ENCODE measurements at places on chromosomes 6 and 20.

- DNase-seq: no peak
Observed at GRCh38 chr6:336159-337114, 44.1 kb downstream of the DUSP22 start.

- DNase-seq: no peak
Observed at GRCh38 chr20:1803061-1803931, 91.9 kb upstream of the SIRPA start.

- DNase-seq: no peak
Observed at GRCh38 chr6:75393806-75394205, 99.8 kb downstream of the FILIP1 start.

- DNase-seq: no peak
Observed at GRCh38 chr6:150749091-150749670, 116.3 kb upstream of the MTHFD1L start.

GRCh38 chr6:36272234-36272633 is 2.4 kb downstream of the PNPLA1 start:
- no peak for DNase-seq

GRCh38 chr20:53595018-53595378 is 1.4 kb upstream of the ZNF217 start:
- DNase-seq: no peak

GRCh38 chr20:34431168-34431567 is 68.1 kb downstream of the ITCH start:
- DNase-seq: no peak

DNA sequence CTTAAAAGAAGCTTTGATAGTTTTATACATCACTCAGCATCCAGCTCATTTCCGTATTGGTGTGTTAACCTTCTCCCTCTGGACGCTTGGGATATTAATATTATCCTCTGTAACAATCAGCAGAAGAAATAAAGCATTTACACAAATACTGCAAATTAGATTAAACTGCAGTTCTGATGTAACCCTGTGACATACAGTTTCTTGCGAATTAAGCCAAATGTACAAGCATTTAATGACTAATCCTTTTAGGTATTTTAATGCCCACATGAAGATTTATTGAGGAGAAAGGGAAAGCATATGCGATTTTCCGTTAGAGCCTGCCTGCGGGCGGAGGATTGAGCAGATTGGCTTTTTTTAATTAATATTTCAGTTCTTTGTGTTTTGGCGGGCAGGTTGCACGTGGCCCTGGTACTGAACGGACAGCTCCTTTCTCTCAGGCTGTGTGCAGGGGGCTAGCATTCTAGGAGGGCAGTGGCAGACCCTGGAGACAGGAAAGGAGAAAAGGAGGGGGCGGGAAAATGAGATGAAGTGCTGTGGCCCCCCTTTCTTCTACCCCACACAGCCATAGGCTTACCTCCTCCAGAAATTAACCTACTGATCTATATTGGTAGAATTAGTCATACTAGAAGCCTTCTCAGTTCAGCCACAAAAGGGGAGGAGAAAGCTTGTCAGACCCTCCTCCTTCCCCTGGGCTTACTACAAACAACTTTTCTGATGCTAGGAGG is 14.1 kb upstream of the TFAP2D start:
- DNase-seq: peak; percentile 51

GRCh38 chr6:136753624-136754023 is 38.7 kb downstream of the MAP3K5 start:
- DNase-seq: no peak

DNA sequence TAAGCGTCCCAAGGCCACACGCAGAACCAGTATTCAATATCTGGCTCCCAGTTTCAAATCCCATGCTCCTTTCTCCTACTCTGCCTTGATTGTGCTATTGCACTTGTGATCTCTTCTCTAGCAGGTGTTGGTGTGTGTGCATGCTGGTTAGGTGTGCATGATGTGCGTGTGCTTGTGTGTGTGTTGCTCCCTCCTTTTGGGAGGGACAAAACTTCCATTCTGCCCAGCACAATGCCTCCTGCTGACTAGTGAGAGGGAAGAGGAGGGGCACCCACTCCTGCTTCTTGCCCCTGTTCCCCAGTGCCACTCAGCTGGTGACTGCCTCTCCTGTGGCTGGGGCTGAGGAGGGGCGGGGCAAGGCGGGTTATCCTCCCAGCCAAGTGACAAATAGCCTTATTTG is 19.7 kb downstream of the CD40 start:
- no peak for DNase-seq

DNA sequence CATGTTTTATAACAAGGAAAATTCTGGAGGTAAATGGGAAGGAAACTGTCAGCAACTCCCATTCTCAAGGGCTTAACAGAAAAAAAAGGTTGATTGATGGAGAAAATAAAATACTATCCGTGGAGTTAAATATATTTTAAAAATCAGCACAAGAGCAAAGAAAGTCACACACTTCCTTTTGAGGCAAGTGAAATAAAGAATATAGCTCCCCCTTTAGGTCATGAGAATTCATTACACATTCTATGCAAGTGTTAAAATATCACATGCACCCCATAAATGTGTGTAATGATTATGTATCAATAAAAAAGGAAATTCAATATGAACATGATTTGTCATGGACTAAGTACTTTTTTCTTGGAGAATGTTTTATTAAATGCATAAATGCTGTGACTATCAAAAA is 349.2 kb downstream of the TPBG start:
- no peak for DNase-seq

All from BE2C (cell line).